ENCODE measurements at places on chromosomes 12 and 14. TPM values are rescaled to one million over a fixed set of nuclear protein-coding genes. Genes with fewer than 3 reads are reported as not detected.

A2M gene
- total RNA-seq, result 3.4 TPM

INHBC gene
- total RNA-seq, result not detected

ING4 gene
- 49.3 TPM for total RNA-seq

CLEC1B gene
- not detected for total RNA-seq

FGD4 gene
- 1.4 TPM for total RNA-seq

DNA sequence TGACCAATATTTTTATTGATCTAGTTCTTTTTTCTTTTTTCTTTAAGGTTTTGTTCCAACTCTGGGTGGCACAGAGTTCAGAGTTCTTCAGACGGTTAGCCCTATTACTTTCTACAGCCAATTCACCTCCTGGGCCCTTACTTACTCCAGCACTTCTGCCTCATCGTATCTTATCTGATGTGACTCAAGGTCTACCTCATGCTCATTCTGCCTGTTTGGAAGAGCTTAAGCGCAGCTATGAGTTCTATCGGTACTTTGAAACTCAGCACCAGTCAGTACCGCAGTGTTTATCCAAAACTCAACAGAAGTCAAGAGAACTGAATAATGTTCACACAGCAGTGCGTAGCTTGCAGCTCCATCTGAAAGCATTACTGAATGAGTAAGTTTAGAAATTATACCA is 64.7 kb downstream of the VEZT start:
- no peak for DNase-seq
- H3K27ac ChIP-seq, result peak overlapping the region; percentile 43
- no peak overlapping the region for H3K4me3 ChIP-seq
- peaks cover 7% of the 10 kb centered on the region for H3K4me1 ChIP-seq

- no peaks in the 10 kb centered on the region for H3K27me3 ChIP-seq
- H3K36me3 ChIP-seq, result no peaks in the 10 kb centered on the region
- DNase-seq, result no peak
- H3K4me3 ChIP-seq, result no peak overlapping the region
- H3K4me1 ChIP-seq, result no peaks in the 10 kb centered on the region
These were observed 669.9 kb downstream of the SLC16A7 start for GRCh38 chr12:60265741-60266140.

GRCh38 chr12:44334347-44334746 is 498.5 kb downstream of the TMEM117 start:
- H3K4me1 ChIP-seq, result no peaks in the 10 kb centered on the region
- no peak overlapping the region for H3K4me3 ChIP-seq
- H3K36me3 ChIP-seq, result peaks cover 2% of the 10 kb centered on the region
- no peak for DNase-seq
- H3K27ac ChIP-seq, result no peak overlapping the region

DNA sequence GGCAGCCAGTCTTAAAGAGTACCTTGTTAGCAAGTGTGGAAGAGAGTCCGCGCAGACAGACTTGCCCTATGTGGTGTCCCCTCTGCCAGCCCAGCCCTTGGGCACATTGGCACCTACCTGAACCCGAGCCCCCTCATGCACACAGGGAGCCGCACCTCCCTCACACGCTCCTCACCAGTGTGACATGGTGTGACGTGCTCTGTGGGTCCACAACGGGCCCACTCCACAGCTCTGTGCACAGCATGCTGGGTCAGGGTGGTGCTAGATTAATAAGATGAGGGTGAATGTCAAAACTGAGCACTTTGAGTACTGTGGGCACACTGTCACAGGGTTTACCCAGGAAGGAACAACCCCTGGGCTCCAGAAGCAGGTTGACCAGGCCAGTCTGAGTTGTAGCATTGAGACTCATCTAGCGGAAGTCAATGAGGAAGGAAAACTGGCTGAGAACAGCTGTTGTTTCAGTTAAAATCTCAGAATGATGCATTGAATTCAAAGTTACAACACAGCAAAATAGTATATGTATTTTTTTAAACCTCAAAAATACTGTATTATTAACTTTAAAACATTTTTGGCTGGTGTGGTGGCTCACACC is 53.4 kb upstream of the AMN start:
- H3K36me3 ChIP-seq, result peaks cover 11% of the 10 kb centered on the region
- H3K4me1 ChIP-seq, result peaks cover 4% of the 10 kb centered on the region
- H3K27ac ChIP-seq, result no peak overlapping the region
- DNase-seq, result no peak
- no peak overlapping the region for H3K4me3 ChIP-seq

DNA sequence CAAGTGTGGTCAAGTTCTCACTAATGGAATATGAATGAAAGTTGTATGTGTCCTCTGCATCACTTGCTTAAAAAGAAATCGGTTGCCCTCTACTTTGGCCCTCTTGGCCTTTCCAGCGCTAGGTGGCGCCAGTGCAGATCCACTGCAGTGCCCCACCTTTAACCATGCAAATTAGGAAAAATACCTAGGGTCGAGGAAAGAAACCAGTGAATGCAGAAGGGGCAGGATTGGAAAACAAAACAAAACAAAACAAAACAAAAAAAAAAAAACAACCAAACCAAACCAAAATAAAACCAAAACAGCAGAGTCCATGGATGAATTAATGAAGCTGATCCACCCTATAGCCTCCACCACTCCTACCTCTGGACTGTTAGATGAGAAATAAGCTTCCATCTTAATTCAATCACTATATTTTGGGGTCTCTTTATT is 12.9 kb upstream of the NEMF start:
- peak; percentile 86 for DNase-seq
- no peaks in the 10 kb centered on the region for H3K27me3 ChIP-seq
- H3K4me3 ChIP-seq, result no peak overlapping the region
- H3K4me1 ChIP-seq, result peaks cover 24% of the 10 kb centered on the region

DNA sequence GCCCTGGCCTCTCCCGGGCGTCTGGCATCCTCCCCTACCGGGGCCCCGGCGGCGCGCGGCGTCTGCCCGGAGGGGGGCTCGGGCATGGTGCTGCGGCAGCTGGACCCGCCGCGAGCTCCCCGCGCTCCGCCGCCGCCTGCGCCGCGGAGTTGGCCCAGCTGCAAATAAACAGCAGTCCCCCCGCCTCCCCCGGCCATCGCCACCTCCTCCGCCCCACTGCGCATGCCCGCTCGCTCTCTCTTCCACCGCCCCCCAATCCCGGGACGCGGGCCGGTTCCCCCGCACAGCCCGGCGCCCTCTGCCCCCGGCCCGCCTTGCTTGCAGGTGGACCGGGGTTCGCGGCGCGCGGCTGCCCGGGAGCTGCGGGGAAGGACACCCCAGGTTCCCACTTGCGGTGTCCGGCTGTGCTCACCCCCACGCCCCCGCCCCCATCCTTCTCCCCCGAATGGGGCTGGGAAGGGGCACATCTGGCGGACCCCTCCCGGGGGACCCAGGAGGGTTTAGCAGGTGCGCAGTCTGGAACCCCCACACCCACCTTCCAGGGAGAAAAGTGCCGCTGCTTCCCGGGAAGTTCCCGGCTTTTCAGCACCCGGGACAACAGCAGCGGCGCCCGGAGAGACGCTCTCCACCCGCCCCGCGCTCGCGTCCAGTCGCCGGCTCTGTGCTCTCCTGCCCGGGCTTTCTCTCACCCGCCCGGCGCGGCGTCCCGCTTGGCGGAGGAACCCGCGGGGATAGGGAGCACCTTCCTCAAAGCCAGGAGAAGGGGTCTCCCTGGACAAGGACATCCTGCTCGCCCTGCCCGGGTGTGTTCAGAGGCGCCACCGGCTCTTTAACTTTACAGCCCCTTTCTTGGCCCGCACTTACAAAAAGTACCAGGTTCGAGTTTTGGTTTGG is at the start of gene TMTC1:
Gene TMTC1, minus strand, starts transcription at position 170 of the 894 bp plus-strand sequence. CDS start 191 bp downstream, outside the sequence.
- no peaks in the 10 kb centered on the region for H3K4me1 ChIP-seq
- DNase-seq, result peak; percentile 29
- H3K36me3 ChIP-seq, result no peaks in the 10 kb centered on the region
- no peak within 1 kb of the TSS for H3K27ac ChIP-seq
- peak within 1 kb of the TSS; percentile 25 for H3K4me3 ChIP-seq

GRCh38 chr12:15600223-15600935 is 188.8 kb downstream of the EPS8 start:
- no peak overlapping the region for H3K27ac ChIP-seq
- no peaks in the 10 kb centered on the region for H3K36me3 ChIP-seq
- H3K4me1 ChIP-seq, result no peaks in the 10 kb centered on the region
- H3K4me3 ChIP-seq, result no peak overlapping the region
- no peak for DNase-seq

DNA sequence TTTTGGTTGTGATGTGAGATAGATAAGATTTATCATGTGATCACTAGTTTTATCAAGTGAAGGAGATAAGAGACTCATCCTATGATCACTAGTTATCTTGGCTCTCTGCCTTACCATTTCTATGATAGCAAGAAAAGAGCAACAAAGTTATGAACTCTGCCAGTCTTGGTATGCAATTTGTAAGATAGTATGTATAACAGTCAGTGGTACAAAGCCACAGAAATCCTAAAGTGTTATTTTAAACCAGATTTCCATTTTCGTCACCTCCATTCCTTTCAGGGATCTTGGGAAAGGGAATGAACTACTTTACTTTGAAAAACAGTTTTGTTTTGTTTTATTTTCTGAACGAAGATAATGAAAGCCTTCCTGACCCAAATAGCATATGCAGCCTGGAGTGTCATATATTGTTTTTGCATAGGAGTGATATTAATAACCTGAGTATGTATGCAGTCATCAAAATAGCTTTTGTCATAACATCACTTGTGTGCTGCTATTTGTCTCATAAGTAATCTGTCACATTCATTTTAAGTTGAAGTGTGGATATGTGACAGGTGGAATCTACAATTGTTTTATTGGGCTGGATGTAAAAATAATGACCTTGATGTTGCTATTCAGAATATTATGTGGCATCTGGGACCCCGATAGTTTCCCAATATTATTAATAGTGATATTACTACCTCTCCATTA is 35.0 kb downstream of the FLRT2 start:
- H3K27me3 ChIP-seq, result no peaks in the 10 kb centered on the region
- no peak for DNase-seq
- no peak overlapping the region for H3K4me3 ChIP-seq
- no peak overlapping the region for H3K27ac ChIP-seq
- H3K4me1 ChIP-seq, result no peaks in the 10 kb centered on the region

- H3K27ac ChIP-seq, result no peak overlapping the region
- DNase-seq, result no peak
- H3K27me3 ChIP-seq, result no peaks in the 10 kb centered on the region
- H3K4me3 ChIP-seq, result no peak overlapping the region
- no peaks in the 10 kb centered on the region for H3K4me1 ChIP-seq
These were observed 153.7 kb downstream of the CEP128 start for GRCh38 chr14:80787876-80788275.

GRCh38 chr12:117188961-117189724 is 1.1 kb downstream of the FBXO21 start:
- DNase-seq, result no peak
- H3K27ac ChIP-seq, result peak overlapping the region; percentile 78
- H3K36me3 ChIP-seq, result peaks cover 22% of the 10 kb centered on the region
- H3K4me1 ChIP-seq, result peaks cover 20% of the 10 kb centered on the region

- no peaks in the 10 kb centered on the region for H3K27me3 ChIP-seq
- no peak overlapping the region for H3K27ac ChIP-seq
- peaks cover 8% of the 10 kb centered on the region for H3K36me3 ChIP-seq
- peaks cover 17% of the 10 kb centered on the region for H3K4me1 ChIP-seq
- H3K4me3 ChIP-seq, result no peak overlapping the region
These were observed 16.7 kb downstream of the PDE1B start for GRCh38 chr12:54565986-54566544.

GRCh38 chr14:100561005-100561404 is 26.2 kb downstream of the BEGAIN start:
- no peak overlapping the region for H3K4me3 ChIP-seq
- no peak overlapping the region for H3K27ac ChIP-seq
- DNase-seq, result no peak
- no peaks in the 10 kb centered on the region for H3K36me3 ChIP-seq
- H3K4me1 ChIP-seq, result peaks cover 7% of the 10 kb centered on the region

GRCh38 chr14:44108601-44109000 is 398.5 kb downstream of the FSCB start:
- no peaks in the 10 kb centered on the region for H3K27me3 ChIP-seq
- no peak for DNase-seq
- no peak overlapping the region for H3K27ac ChIP-seq
- H3K4me3 ChIP-seq, result no peak overlapping the region
- no peaks in the 10 kb centered on the region for H3K36me3 ChIP-seq
- no peaks in the 10 kb centered on the region for H3K4me1 ChIP-seq

GRCh38 chr12:41496009-41496408 is 307.9 kb downstream of the PDZRN4 start:
- no peaks in the 10 kb centered on the region for H3K4me1 ChIP-seq
- peaks cover 6% of the 10 kb centered on the region for H3K27me3 ChIP-seq
- no peak for DNase-seq
- H3K27ac ChIP-seq, result no peak overlapping the region
- no peaks in the 10 kb centered on the region for H3K36me3 ChIP-seq

DNA sequence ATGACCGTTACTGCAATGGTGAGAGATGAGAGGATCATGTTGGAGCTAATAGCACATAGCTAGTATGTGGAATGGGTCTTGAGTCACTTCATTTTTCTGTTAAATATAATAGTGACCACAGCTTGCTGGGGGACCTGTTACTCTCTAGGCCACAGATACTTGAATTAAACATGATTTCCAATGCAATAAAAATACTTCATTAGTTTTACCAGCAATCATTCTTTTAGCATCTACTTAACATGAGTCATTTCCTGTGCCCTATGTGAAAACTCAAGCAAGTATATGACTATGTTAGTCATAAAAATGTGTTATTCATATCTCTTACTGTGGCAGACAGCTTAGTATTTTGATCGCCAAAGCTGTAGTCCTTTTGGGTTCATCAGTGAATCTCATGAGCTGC is 798.8 kb downstream of the SLC16A7 start:
- DNase-seq, result no peak
- no peak overlapping the region for H3K4me3 ChIP-seq
- no peaks in the 10 kb centered on the region for H3K4me1 ChIP-seq

Measured in activated naive CD8-positive, alpha-beta T cell treated with anti-CD3 and anti-CD28 coated beads, Interleukin-2, amount 10 ng/mL, durations not matched to agents 7 days and 5 days (primary cell).